ENCODE measurements at places on chromosomes 2 and 18. TPM values are rescaled to one million over a fixed set of nuclear protein-coding genes. Genes with fewer than 3 reads are reported as not detected.

The DNAJC27 gene
- 11.5 TPM for total RNA-seq

The IL1R1 gene
- 16.1 TPM for total RNA-seq

The PLCL1 gene
- total RNA-seq, result 31.2 TPM

The VWC2L gene
- not detected for total RNA-seq

The PIEZO2 gene
- total RNA-seq, result 27.7 TPM

The RAX gene
- total RNA-seq, result not detected

The GAD1 gene
- total RNA-seq, result 3.9 TPM

The OXER1 gene
- total RNA-seq, result 4.1 TPM

The EFHD1 gene
- total RNA-seq, result 4.9 TPM

The UGT1A4 gene
- 1.6 TPM for total RNA-seq

The CPO gene
- 1.6 TPM for total RNA-seq

The RTKN gene
- total RNA-seq, result 42.1 TPM

The RIT2 gene
- not detected for total RNA-seq

The AGXT gene
- total RNA-seq, result not detected

All from tongue (tissue), 3 donors.